ENCODE measurements at places on chromosomes 13 and 19.

DNA sequence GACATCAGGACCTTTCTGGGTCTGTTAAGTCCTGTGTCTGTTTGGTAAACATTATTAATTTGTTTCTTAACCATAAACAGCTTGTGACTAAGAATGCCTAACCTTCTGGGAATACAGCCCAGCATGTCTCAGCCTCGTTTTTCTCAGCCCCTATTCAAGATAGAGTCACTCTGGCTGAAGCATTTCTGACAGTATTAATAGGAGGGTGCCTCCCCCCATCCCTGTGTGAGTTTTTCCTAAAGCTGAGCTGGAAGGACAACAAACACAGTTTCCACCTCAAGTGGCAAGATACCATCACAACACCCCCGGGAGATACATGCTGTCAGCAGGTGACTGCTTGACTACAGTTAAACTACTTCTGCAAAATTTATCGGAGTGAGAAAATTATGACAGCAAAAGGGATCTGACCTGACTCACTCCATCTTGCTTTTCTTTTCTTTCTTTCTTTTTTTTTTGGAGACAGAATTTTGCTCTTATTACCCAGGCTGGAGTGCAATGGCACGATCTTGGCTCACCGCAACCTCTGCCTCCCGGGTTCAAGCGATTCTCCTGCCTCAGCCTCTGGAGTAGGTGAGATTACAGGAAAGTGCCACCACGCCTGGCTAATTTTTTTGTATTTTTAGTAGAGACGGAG, 59.3 kb upstream of the ABCC4 start:
- DNase-seq = no peak

DNA sequence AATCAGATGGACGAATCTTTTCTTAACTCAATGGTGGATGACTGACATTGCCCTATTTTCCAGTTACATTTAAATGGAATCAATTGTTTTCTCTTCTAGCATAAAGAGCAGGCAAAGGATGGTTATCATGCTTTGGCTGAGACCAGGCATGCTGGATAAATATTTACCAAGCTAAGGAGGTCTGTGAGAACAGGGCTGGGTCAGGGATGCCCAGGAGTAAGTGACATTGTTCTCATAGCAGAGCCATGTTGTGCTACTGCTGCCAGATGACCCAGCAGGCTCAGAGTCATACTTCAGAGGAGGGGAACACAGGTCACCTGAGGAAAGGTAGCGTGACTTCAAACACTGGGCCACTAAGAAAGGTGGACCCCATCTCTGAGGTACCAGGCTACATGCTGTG, 116.0 kb upstream of the RNF113B start:
- no peak for DNase-seq

DNA sequence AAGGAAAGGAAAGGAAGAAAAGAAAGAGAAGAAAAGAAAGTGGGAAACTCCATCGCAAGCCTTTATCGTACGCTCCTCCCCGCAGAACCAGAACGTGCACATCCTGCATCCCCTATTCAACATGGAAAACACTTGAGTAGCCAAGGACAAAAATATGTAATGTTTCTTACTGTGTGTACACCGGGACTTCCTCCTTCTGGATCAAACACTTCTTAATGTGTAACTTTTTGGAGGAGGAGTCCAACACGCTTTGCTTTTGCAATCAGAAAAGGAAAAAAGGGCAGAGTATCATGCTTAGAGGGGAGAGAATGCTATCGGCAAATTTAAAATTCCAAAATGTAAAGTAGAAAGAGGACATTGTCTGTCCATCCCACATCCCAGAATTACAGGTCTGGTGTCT, 7.8 kb upstream of the SHFL start:
- DNase-seq = no peak

GRCh38 chr19:29085630-29086029, 127.3 kb downstream of the UQCRFS1 start:
- DNase-seq = no peak

GRCh38 chr13:104979281-104980030, 1556.0 kb downstream of the EFNB2 start:
- no peak for DNase-seq

DNA sequence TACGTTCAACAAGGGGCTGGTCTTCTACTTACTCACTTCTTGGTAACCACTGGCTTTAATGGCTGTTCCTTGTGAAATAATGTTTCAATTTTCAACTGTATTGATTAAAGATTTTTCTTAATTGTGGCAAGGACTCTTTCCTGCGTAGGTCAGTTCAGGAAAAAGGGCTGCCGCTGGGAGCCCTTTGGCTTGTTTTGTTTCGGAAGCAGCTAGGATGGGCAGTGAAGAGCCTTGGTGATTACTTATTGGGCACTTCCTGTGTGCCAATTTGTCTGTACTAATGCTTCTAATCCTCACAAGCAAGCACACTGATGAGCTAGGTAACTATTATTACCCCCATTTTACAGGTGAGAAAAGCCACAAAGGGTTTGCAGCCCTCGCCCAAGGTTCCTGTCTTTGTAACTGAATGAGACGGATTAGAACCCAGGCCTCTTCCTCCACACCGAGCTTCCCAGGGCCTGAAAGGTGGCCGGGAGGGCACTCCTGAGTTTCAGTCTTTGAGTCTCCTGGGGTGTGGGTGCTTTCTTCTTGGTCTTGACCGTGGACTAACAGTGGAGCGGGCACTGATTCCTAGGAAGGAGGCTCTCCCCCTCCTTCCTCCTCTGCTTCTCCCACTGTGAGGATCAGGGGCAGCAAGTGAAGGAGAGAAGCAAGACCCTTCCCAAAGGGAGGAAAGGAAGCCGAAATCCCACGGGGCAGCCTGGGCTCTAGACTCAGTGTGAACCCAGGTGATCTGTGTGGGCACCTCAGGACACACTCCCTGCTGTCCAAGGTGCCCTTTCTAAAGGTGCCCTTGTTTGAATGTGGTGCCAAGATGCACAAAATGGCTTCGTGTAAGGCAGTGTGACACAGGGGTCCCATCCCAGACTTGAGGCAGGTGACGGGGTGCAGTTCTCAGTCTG, 3.7 kb downstream of the COL4A2 start:
- no peak for DNase-seq

DNA sequence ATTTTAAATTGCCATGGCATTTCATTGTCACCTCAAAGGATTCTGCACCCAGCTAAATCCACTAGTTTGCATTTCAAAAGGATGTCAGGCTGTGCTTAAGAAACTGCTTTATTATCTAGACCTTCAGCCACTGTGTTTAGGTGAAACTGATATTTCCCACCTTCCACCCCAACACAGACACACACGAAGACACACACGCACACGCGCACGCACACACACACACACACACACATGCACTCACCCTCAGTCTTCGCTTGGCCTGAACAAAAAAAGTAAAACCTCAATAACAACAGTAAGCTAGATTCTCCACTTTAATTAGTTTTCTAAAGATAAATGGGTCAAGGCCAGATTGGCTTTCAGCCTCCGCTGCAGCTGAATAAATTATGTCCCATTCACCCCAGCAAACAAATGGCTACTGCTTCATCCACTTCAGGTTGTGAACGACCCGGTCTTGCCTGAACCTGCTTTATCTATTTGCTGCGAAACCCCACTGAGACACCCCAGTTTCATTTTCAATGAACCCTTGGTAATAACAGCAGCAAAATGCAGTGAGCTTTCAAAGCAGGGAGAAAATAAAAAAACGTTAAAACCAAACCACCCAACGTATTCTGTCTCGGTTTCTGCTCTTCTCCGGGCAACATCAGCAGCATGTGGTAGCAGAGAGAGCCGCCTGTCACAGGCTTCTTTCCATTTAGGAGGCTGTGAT, 166.8 kb downstream of the DCT start:
- DNase-seq = no peak

DNA sequence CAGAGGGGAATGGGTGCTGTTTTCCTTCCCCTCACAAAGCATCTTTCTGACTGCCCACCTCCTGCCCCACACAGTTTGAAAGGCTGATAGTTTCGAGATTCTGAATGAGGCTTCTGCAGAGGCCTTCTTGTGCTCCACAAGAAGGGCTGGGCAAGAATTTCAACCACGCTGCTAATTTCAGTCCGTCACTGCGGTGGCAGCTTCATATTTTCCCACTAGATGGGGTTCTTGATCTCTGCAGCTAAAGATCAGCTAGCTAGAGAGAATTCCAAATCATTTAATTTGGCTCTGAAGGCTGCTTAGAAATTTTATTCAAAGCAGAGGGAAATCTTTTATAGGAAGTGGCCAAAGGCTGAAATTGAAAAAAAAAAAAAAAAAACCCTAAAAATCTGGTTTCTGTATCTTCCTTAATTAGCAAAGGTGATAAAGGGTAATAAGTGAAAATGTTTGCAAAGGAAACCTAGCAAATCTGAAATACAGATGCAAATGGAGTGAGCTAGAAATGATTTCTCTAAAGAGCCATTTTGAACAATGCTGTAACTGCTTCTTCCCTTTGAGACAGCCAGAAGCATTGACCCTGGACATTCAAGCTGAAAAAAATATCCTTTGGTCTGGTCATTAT, 38.0 kb upstream of the C13orf42 start:
- no peak for DNase-seq

GRCh38 chr19:39152066-39152465, 26.5 kb downstream of the PAK4 start:
- DNase-seq = no peak

- no peak for DNase-seq
These were observed 118.3 kb upstream of the GJB6 start for GRCh38 chr13:20350382-20350763.

GRCh38 chr13:59780058-59780457, 383.7 kb downstream of the DIAPH3 start:
- no peak for DNase-seq

DNA sequence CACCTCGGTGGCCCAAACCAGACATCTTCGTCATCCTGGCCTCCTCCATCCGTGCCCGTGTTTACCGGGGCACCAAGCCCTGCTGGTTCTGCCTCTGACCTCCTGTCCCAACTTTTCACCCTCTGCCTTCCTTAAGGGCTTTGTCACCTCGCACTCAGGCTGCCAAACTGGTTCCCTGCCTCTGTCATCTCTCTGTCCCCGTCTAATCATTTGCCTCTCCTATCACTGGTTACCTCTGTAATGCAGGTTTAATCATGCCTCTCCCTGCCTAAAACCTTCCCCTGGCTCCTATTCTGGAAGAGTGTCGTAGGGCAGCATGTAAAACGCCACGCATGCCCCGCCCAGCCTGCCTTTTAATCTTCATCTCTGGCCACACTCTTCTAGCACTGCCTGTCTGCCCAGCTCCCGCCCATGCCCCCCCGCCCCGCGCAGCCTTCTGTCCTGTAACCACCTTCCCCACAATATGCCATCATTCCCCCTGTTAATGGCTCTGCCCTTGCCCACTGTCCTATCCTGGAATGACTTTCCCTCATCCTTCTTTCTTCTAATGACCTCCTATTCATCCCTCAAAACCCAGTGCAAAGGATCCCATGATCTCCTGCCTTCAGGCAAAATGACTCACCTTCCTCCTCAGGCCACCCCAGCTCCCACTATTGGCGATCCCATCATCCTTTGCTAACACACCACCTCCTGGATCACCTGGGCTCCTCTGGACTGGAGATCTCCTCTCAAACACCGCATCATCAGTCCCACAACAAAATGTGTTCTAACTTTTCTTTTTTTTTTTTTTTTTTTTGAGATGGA, 66.7 kb downstream of the PEX11G start:
- no peak for DNase-seq

- DNase-seq = no peak
These were observed 23.9 kb downstream of the CCDC70 start for GRCh38 chr13:51885651-51886050.

GRCh38 chr19:18377026-18377425, 8.9 kb upstream of the GDF15 start:
- DNase-seq = no peak

- DNase-seq = no peak
These were observed 815.4 kb downstream of the DACH1 start for GRCh38 chr13:71051573-71051972.

DNA sequence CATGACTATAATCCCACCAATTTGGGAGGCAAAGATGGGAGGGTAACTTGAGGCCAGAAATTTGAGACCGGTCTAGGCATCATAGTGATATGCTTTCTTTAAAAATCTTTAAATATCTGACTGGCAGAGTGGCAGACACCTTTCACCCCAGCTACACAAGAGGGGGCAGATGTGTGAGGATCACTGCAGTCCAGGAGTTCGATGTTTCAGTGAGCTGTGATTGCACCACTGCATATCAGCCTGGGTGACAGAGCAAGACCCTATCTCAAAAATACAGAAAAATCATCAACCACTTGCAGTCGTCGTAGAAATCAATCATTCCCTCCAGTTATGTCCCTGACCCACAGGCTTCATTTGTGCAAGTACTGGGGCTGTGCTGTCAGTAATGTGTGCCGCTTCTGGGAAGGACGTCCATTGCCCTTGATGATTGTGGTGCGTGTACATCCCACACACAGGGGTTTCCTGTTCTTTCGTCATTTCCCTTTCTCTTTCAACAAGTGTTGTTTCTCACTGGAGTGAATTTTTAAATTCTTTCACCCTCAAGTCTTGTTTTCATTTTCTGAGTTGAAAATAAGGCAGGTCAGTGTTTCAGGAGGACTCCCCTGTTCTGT, 1.4 kb downstream of the LGALS14 start:
- DNase-seq = no peak

GRCh38 chr19:7933411-7933810, 7.5 kb upstream of the CTXN1 start:
- DNase-seq = no peak

DNA sequence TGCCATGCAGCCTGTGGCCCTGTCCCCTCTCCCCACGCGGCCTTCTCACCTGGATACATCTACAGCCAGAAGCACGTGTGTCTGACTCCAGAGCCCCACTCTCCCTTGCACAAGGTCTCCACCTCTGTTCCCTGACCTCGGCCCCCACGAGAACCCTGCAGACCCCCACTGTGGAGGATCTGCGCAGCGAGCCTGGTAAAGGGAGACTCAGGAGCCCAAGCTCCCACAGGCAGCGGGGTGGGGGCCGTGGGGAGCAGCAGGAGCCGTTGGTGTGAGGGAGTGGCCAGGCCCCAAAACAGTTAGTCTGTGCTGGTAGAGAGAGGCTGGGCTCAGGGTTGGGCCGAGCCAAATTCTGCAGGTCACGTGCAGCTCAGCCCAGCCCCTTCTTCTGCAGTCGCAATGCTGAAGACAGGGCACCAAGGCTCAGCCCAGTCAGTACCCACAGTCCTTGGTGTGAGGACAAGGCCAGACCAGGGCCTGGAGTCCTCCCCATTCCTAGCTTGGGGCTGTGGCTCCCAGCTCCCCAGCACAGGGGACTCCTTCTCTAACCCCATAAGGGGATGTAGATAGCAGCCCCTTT, 28.7 kb upstream of the SLC7A10 start:
- DNase-seq = no peak

DNA sequence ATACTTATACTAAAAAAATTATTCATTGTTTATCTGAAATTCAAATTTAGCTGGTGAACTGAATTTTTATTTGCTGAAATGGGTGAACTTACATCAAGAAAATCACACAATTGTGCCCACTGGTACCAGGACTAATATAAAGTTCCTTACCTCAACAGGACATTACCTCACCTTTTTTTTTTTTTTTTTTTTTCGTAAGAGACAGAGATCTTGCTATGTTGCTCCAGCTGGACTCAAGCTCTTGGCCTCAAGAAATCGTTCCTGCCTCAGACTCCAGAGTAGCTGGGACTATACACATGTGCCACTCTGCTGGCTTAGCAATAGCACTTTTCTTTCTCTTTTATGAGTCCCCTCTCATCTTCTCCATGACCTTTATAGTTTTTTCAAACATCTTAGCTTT, 22.5 kb upstream of the NDFIP2 start:
- no peak for DNase-seq
